ENCODE measurements at places on chromosomes 2 and 18. TPM values are rescaled to one million over a fixed set of nuclear protein-coding genes. Genes with fewer than 3 reads are reported as not detected.
A peak's percentile ranks its signal among the peaks of the same experiment; 100 is the strongest.

Gene KRTCAP3
- total RNA-seq = 7.5 TPM

GRCh38 chr2:72159211-72159993 is 11.7 kb upstream of the CYP26B1 start:
- peaks cover 11% of the 10 kb centered on the region for H3K27me3 ChIP-seq
- H3K36me3 ChIP-seq = no peaks in the 10 kb centered on the region
- H3K4me3 ChIP-seq = no peak overlapping the region
- no peak overlapping the region for H3K27ac ChIP-seq

DNA sequence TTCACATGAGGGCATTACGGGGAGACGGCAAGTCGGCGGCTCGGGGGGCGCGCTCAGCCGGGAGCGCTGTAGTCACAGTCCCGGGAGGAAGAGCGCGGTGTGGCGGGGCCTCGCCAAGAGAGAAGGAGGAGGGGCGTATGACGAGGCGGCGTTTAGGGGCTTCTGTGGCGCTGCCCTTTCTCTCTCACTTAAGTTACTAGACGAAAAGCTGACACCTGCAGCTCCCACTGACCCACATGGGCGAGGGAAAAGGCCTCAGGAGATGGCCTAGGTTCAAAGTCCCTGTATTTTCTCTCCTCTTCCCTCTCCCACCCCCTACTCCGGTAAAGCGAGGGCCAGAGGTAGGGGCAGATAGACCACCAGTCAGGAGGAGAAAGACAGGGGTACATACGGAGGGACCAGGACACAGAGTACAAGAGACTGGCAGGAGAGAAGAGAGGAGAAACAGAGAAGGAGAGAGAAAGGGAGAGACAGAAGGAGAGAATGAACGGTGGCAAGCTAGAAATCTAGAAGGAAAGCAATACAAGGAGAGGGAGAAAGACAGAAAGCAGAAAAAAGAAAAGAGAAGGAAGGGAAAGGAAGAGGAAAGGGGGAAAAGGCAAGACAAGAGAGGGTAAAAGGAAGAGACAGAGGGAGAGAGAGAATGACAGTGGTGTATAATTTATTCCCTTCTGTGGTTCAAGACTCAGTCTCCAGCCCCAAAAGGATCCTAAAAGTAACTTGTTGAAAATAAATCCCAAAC is 3.8 kb downstream of the SIX2 start:
- peaks cover 25% of the 10 kb centered on the region for H3K4me1 ChIP-seq
- DNase-seq = no peak
- H3K27ac ChIP-seq = no peak overlapping the region
- peaks cover 86% of the 10 kb centered on the region for H3K27me3 ChIP-seq
- no peak overlapping the region for H3K4me3 ChIP-seq
- H3K36me3 ChIP-seq = no peaks in the 10 kb centered on the region

Gene DES
- not detected for total RNA-seq

Gene LTBP1
- total RNA-seq = 0.33 TPM

DNA sequence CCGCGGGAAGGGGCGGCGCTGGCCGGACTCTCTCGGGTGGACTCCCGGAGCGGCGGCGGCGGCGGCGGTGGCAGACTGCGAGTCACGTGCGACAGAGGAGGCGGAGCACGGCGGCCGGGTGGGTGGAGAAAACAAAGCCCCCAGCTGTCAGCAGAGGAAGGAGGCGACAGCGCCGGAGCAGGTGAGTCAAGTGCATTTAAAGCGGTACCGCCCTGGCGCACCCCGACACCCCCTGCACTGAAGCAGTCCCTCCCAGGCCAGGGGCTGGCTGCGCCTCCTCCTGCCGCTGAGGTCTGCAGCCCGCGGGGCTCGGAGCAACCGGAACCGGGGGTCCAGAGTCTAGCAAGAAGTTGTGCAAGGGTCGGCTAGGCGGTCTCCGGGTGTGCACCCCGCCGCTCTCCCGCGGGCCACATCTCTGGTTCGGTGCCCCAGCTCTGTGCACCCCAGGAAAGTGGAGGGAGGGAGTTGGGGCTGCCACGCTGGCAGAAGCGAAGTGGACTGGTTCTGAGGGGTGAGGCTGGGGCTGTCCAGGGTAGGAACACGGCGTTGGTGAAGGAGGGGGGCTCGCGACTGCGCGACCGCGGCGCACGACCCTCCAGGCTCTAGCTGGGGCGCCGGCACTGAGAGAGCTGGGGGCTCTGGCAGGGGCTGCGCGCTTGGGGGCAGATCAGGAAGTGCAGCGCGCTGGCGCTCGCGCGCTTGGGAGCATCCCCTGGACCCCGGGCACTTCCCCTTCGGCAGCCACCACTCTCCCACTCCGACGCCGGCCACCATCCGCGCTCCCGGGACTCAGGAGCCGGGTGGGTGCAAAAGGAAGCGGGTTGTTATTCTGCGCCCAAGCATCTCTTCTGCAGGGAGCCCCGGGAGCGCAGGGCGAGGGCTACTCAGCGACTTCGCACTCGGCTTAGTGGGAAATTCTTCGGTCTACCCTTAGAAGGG is 64.0 kb upstream of the MAPRE2 start:
- H3K4me3 ChIP-seq = peak overlapping the region; percentile 76
- no peaks in the 10 kb centered on the region for H3K36me3 ChIP-seq
- DNase-seq = peak; percentile 64

GRCh38 chr18:3799515-3799914 is 349.5 kb downstream of the TGIF1 start:
- no peaks in the 10 kb centered on the region for H3K36me3 ChIP-seq
- H3K4me1 ChIP-seq = no peaks in the 10 kb centered on the region
- DNase-seq = no peak
- no peak overlapping the region for H3K4me3 ChIP-seq
- no peaks in the 10 kb centered on the region for H3K27me3 ChIP-seq

Gene STAT4
- total RNA-seq = 124 TPM

Gene NDUFAF7
- 17.7 TPM for total RNA-seq

GRCh38 chr2:186695081-186695756 is 1.4 kb downstream of the FAM171B start:
- H3K27ac ChIP-seq = no peak overlapping the region
- no peaks in the 10 kb centered on the region for H3K36me3 ChIP-seq
- H3K4me1 ChIP-seq = peaks cover 14% of the 10 kb centered on the region
- no peak overlapping the region for H3K4me3 ChIP-seq

Gene ALPI
- total RNA-seq = not detected

Gene CLEC4F
- total RNA-seq = not detected

Gene SFT2D3
- 5.2 TPM for total RNA-seq

Gene AP1S3
- 6.4 TPM for total RNA-seq

DNA sequence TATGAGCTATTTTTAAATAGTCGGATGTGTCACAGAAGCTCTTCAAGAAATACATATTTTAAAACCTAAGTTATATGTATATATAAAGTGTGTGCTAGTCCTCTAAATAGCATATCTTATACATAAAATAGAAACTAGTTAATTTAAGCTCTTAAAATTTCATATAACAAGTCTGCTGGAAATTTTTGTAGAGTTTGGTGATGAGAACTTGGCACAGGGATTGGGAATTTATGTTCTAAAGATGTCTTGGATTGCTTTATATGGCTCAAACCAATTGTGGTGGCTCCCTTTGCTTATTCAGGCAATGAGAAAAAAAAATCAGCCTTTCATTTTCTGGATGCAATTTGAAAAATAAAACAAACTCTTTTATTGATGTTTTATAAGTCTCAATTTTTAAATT is 142.8 kb upstream of the KCNJ3 start:
- no peak overlapping the region for H3K4me3 ChIP-seq
- H3K4me1 ChIP-seq = no peaks in the 10 kb centered on the region
- DNase-seq = no peak
- H3K36me3 ChIP-seq = no peaks in the 10 kb centered on the region

Gene TTN
- 2.3 TPM for total RNA-seq

DNA sequence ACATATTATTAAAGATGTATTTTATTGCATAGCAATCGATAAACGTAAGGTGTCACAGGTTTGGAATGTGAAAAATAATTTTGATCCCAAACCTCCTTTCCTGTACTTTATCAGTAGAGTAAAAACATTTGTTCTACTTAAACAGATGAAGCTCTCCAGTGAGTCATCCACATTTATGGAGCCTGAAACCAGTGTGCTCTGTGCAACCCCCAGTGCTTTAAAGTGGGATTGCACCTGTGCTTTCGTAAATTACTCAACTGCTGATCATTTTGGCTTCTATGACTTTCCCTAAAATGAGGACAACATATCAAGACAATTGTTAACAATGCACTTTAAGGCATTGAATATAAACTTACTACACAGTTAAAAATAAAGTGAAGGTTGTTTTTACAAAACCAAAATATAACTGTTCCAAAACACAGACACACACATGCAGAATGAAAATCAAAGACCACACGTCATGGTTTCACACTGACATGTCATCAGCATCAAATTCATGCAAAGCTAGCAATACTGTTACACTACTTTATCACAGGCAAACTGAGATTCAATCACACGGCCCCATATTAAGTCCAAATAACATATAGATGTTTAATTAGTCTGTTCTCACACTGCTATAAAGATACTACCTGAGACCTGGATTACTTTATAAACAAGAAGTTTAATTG is 9.7 kb downstream of the TMEM18 start:
- H3K36me3 ChIP-seq = peaks cover 72% of the 10 kb centered on the region
- no peak for DNase-seq
- no peaks in the 10 kb centered on the region for H3K27me3 ChIP-seq
- H3K4me3 ChIP-seq = no peak overlapping the region
- peaks cover 13% of the 10 kb centered on the region for H3K4me1 ChIP-seq
- H3K27ac ChIP-seq = no peak overlapping the region

Measured in activated CD4-positive, alpha-beta memory T cell treated with anti-CD3 and anti-CD28 coated beads, Interleukin-2, amount 10 ng/mL, durations not matched to agents 7 days and 5 days (primary cell).